ENCODE measurements at places on chromosomes 2 and 18. TPM values are rescaled to one million over a fixed set of nuclear protein-coding genes. Genes with fewer than 3 reads are reported as not detected.

ARHGEF33 gene
- 3.7 TPM for total RNA-seq

CTAGE1 gene
- total RNA-seq: not detected

LRRTM1 gene
- 0.46 TPM for total RNA-seq

CASP10 gene
- 5.0 TPM for total RNA-seq

MYO3B gene
- total RNA-seq: 0.15 TPM

UXS1 gene
- 24.0 TPM for total RNA-seq

DNA sequence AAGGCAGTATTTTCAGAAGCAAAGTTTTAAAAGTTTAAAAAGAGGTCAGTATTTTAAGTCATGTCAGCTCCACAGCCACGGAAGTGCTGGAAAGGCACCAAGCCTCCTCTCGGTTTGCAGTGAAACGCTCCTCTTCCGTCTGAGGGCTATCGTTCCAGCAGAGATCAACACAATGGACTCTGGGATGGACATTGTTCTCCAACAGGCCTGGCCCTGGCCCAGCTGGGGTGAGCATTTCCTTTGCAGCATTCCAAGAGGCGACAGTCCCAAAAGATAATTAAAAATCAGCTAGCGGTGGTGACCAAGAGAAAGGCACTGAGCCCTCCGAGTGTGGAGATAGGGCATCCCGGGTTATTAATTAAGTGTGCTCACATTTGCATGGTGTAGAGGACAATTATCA, 95.9 kb upstream of the LCLAT1 start:
- DNase-seq: no peak
- no peaks in the 10 kb centered on the region for H3K36me3 ChIP-seq
- H3K27me3 ChIP-seq: no peaks in the 10 kb centered on the region
- no peak overlapping the region for H3K27ac ChIP-seq

GRCh38 chr2:218852911-218853667, 6.5 kb upstream of the WNT6 start:
- no peak overlapping the region for H3K4me3 ChIP-seq
- peak; percentile 52 for DNase-seq

GRCh38 chr2:112784199-112785189, at the start of gene IL1A:
Gene IL1A, minus strand, starts transcription at chr2:112784493. Its CDS starts 723 bp downstream, at chr2:112783770.
- no peak within 1 kb of the TSS for H3K4me3 ChIP-seq
- no peaks in the 10 kb centered on the region for H3K4me1 ChIP-seq
- DNase-seq: no peak
- no peaks in the 10 kb centered on the region for H3K27me3 ChIP-seq
- H3K27ac ChIP-seq: no peak within 1 kb of the TSS
- no peaks in the 10 kb centered on the region for H3K36me3 ChIP-seq

GRCh38 chr2:147607379-147607778, 237.4 kb upstream of the ACVR2A start:
- no peaks in the 10 kb centered on the region for H3K27me3 ChIP-seq
- H3K27ac ChIP-seq: no peak overlapping the region
- no peaks in the 10 kb centered on the region for H3K4me1 ChIP-seq
- no peaks in the 10 kb centered on the region for H3K36me3 ChIP-seq

- no peak for DNase-seq
- no peaks in the 10 kb centered on the region for H3K36me3 ChIP-seq
Observed at GRCh38 chr2:196924051-196924450, 2.5 kb downstream of the PGAP1 start.

DNA sequence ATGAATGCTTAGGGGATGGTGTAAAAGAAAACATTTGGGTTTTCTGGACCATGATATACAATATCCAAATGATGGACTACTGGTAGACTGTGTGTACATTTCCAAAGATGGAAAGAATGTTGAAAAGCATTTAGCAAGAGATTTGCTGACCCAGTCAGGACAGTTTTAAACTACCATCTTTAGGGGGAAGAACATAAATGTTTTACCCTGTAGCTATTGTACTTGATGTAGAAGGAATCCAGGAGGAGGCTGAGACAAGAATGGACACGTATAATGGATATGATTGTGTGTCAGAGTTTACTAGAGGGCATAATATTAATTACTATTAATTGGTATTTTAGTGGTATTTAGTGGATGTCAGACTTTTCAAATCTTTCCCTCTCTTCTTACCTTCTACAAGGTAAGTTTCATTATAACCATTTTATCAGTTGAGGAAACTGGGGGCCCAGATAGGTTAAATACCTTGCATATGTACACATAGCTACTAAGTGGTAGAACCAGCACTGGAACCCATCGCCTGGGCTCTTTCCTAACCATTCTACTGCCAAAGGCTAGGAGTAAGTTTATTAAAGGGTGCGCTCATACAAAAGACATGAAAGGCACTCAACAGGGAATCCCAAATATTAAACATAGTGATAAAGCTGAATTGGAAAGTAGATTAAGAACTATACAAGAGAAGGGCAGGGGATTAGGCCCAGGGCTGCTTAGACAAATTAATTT, 8.9 kb downstream of the TACR1 start:
- H3K27ac ChIP-seq: no peak overlapping the region
- no peak for DNase-seq
- no peak overlapping the region for H3K4me3 ChIP-seq
- no peaks in the 10 kb centered on the region for H3K4me1 ChIP-seq
- no peaks in the 10 kb centered on the region for H3K36me3 ChIP-seq
- no peaks in the 10 kb centered on the region for H3K27me3 ChIP-seq

GRCh38 chr18:38032516-38032915, 466.9 kb upstream of the CELF4 start:
- H3K4me1 ChIP-seq: no peaks in the 10 kb centered on the region
- no peaks in the 10 kb centered on the region for H3K27me3 ChIP-seq
- no peak overlapping the region for H3K27ac ChIP-seq
- no peak for DNase-seq

DNA sequence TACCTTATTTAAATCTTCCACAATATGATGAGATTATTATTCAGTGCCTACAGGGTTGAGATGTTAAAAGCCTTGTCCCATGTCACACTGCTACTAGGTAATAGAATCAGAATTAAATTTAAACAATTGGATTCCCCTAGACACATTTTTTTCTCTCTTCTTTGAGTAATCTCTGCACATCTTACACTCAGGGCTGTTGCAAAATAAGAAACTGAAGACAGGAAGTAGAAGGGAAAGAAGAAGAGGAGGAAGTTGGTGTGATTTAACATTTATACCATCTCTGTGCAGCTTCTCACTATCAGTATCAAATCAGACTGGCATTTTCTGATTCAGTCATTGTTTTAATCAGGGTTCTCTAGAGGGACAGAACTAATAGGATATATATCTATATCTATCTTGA, 677.6 kb downstream of the IRS1 start:
- H3K27me3 ChIP-seq: no peaks in the 10 kb centered on the region
- no peak for DNase-seq
- H3K36me3 ChIP-seq: no peaks in the 10 kb centered on the region
- no peak overlapping the region for H3K4me3 ChIP-seq
- peaks cover 5% of the 10 kb centered on the region for H3K4me1 ChIP-seq

- peaks cover 9% of the 10 kb centered on the region for H3K4me1 ChIP-seq
- no peak overlapping the region for H3K4me3 ChIP-seq
- no peak overlapping the region for H3K27ac ChIP-seq
- no peaks in the 10 kb centered on the region for H3K36me3 ChIP-seq
Observed at GRCh38 chr2:99152199-99152895, 2.4 kb downstream of the TSGA10 start.

GRCh38 chr2:224734949-224735348, 18.8 kb upstream of the CCDC195 start:
- H3K27me3 ChIP-seq: no peaks in the 10 kb centered on the region
- H3K4me3 ChIP-seq: no peak overlapping the region
- no peaks in the 10 kb centered on the region for H3K36me3 ChIP-seq
- no peaks in the 10 kb centered on the region for H3K4me1 ChIP-seq
- H3K27ac ChIP-seq: no peak overlapping the region
- DNase-seq: no peak

DNA sequence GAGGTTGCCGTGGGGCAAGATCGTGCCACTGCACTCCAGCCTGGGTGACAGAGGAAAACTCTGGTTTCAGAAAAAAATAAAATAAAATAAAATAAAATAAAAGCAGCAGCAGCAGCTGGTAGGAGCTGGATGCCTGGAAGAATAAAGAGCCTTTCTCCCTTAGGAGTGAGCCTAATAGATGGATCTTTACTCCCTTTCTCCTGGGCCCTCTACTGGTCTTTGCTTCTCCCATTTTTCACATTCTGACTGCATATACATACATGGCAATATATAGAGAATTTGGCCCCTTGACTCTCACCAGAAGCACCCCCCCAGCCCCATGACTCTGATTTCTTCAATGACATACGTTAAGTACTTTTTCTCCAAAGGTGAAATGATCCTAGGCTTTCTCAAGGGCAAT, 9.8 kb upstream of the MALT1 start:
- no peaks in the 10 kb centered on the region for H3K27me3 ChIP-seq
- no peaks in the 10 kb centered on the region for H3K4me1 ChIP-seq
- no peak overlapping the region for H3K27ac ChIP-seq

Data from ovary (tissue), 10 donors.